ENCODE measurements at places on chromosomes 12 and 14.

GRCh38 chr14:63039866-63040265, 5.4 kb downstream of the KCNH5 start:
- no peak for DNase-seq

GRCh38 chr14:100608586-100609330, 21.5 kb upstream of the BEGAIN start:
- no peak for DNase-seq

GRCh38 chr12:25186788-25187402, 8.1 kb downstream of the DNAI7 start:
- no peak for DNase-seq

- DNase-seq: no peak
These were observed 30.6 kb downstream of the WDR89 start for GRCh38 chr14:63611078-63611477.

GRCh38 chr14:90551070-90551704, 154.4 kb downstream of the CALM1 start:
- no peak for DNase-seq

- no peak for DNase-seq
These were observed 308.8 kb upstream of the MGAT4C start for GRCh38 chr12:86565038-86565437.

- no peak for DNase-seq
These were observed 2.3 kb upstream of the GLIPR1 start for GRCh38 chr12:75478116-75478794.

GRCh38 chr12:46574847-46575246, 202.3 kb upstream of the SLC38A2 start:
- no peak for DNase-seq

DNA sequence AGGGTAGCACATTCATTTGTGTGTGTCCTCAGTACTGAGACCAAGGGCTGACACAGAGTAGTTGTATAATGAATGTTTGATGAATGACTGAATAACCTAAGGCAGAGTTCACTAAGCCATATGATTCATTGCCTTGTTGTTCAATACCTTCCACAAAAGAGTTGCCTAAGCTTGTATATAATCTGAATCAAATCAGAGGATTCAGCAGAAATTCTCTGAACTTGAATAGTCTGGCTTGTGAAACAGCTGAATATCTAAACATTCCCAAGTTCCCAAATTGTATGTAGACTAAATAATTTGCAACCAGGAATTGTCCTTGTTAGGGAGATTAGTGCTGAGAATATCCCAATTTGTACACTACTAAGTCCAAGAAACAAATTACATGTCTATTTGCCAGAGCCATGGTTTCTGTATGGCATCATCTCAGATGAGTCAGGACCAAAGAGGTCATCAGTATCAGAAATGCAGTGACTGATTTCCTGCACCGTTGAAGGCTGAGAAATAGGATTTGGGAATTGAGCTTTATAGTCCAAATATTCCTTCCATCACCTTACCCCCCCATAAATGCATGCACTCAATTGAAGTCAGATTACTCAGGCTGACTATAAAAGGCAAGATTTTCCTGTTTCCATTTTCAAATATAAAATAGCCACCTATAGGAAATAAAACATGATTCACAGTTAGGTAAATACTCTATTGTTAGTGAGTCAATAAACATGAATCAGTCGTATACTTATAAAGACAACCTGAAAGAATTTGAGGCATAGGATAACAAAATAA, 168.7 kb downstream of the PHLDA1 start:
- DNase-seq: no peak

GRCh38 chr12:12784911-12785814, at the start of gene APOLD1:
TSS of gene APOLD1 (plus strand) at chr12:12785659. CDS start at chr12:12785692, 33 bp downstream.
- no peak for DNase-seq

DNA sequence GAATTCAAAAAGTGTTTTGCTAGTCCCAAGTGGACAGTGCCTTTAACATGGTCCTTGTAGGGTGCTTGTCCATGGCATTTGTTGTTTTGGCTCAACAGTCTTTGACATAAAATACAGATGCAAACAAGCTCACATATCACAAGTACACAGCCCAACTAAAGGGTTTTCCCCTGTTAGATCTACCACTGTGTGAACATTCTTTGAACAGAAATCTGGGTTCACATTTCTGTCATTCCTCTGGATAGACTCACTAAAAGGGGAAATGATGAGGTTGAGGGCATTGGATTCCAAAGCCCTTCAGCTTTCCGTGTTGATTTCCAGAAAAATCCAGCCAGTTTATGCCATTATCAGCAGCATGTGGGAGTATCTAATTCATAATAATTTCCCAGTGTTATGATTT, 54.1 kb downstream of the EP400 start:
- DNase-seq: no peak

GRCh38 chr14:38056270-38056669, 151.4 kb upstream of the SSTR1 start:
- no peak for DNase-seq

- DNase-seq: no peak
These were observed 25.6 kb upstream of the PTHLH start for GRCh38 chr12:27998170-27998569.

GRCh38 chr12:89829434-89829975, 120.9 kb upstream of the ATP2B1 start:
- no peak for DNase-seq

GRCh38 chr12:65867394-65867793, 43.1 kb downstream of the HMGA2 start:
- no peak for DNase-seq

DNA sequence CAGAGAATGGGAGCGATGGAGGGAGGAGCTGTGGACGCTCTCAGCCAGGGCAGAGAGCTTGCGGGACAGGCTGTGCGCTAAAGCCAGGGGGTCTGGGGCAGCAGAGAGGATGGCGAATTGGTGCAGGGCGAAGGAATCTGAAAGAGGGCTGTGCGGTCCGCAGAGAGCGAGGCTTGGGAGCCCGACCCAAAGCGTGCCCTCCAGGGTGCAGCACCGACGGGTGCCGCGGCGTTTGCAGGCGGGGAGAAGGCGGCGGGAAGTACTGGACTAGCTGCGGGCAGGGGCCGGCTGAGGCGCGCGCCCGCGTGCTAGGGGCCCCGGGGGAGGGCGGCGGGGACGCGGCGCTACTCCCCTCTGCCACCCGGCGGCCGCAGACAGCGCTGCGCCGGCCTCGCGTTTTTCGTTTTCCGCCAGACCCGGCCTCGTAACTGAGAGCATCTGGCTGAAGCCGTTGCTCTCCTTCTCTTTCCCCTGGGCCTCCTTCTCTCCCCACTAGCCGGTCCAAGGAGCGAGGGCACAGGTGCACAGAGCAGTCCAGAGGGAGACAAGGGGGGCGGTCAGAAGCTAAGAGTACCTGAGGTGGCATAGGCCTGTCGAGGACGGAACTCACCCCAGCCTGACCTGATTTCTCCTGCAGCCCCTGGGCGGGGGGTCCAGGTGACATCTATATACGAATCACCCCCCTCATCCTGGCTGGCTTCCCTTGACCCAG, 24.9 kb downstream of the SLC6A12 start:
- DNase-seq: no peak

DNA sequence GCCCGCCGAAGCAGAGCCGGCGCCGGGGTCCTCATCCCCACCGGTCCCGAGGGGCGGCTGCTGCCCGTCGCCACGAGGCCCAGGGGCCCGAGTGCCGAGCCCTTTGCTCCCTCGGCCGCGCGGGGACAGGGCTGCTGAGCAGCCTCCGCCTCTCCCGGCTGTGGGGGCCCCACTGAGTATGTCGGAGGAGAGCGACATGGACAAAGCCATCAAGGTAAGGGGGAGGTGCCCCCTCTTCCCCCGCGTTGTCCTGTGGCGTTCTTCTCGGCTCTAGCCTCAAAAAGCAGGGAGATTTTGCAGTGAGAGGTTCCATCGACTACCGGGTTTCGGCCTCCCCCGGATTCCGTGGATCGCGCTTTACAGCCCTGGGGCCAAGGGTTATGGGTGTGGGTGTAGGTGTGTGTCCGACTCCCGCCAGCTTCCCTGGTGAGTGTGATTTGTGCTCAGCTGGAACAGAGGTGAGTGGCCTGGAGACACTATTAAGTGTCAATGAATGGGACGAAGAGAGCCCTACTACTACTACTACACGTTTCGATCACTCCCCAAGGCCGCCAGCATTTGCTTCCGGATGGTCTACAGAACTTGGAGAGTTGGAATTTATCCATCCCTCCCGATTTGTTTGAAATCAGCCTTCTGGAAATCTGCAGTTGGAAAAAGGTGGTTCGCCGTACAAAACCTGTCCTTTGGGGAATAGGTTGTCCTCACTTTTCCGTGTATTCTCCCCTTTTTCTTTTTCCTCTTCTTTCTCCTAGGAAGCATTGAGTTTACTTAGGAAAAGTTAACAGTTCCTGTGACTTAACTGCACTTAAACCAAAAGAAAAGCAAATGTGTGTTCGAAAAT, 748 bp downstream of the MAPKAPK5 start:
- DNase-seq: no peak

- DNase-seq: no peak
These were observed 207.2 kb downstream of the ZFP36L1 start for GRCh38 chr14:68585690-68586089.

DNA sequence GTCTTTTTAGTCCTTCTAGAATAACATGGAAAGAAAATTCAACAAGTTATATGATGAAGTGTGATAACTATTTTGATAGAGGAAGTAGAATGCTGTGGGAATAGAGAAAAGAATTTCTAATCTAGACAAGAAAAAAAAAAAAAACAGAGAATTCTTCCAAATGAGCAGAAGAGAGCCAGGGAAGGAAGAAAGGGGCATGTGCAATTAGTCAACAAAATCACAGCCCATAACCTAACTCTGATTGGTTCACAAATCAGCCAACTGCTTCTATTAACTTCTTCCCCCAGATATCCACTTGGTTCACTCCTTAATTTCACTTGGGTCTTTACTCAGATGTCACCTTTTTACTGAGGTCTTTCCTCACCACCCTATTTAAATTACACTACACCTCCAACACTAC, 69.5 kb downstream of the BTG1 start:
- DNase-seq: no peak

GRCh38 chr12:86283620-86284019, 27.4 kb upstream of the MGAT4C start:
- no peak for DNase-seq

Measured in prostate gland (tissue), 2 donors.